GM12878 (cell line): ENCODE measurements at places on chromosomes 16 and 17. TPM values are rescaled to one million over a fixed set of nuclear protein-coding genes. Genes with fewer than 3 reads are reported as not detected.

DNA sequence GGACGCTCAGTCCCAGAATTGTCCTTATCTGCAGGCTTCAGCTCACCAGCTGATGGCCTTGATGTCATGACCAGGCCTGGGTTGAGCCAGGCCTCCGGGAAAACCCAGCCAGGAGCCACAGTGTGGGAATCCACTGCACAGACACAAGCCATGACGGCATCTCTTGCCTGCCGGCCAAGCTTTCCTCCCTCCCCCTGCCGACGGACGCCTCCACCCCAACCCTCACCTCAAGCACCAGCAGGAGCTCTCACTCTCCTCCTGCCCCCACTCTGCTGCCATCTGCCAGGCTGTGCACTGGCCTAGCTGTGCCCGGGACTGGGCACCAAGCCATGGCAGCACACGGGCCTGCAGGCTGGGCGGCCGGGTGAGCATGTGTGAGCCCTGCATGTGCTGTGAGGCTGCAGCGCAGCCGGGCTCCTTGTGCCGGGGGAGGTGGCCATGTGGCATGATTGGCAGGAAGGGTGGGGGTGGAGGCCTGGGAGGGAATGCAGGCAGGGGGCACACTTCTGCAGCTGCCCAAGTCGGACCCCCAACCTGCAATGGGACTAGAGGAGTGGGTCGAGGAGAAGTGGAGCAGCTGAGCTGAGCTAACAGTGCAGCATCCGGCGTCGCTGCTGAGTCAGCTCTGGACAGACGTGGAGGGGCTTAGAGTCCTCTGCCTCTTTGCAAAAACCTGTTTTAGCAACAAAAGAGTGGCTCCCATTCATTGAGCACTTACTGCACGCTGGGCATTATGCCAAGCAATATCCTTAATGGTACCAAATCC lies 268.5 kb downstream of the CBLN1 start:
- no peak for DNase-seq

The FSCN2 gene
- total RNA-seq: 2.1 and 2.7 TPM in 2 replicates

- no peak for DNase-seq
Observed at GRCh38 chr16:65200156-65200773, 78.4 kb upstream of the CDH11 start.

- no peak for DNase-seq
Observed at GRCh38 chr16:4617880-4618279, 3.2 kb upstream of the UBALD1 start.

DNA sequence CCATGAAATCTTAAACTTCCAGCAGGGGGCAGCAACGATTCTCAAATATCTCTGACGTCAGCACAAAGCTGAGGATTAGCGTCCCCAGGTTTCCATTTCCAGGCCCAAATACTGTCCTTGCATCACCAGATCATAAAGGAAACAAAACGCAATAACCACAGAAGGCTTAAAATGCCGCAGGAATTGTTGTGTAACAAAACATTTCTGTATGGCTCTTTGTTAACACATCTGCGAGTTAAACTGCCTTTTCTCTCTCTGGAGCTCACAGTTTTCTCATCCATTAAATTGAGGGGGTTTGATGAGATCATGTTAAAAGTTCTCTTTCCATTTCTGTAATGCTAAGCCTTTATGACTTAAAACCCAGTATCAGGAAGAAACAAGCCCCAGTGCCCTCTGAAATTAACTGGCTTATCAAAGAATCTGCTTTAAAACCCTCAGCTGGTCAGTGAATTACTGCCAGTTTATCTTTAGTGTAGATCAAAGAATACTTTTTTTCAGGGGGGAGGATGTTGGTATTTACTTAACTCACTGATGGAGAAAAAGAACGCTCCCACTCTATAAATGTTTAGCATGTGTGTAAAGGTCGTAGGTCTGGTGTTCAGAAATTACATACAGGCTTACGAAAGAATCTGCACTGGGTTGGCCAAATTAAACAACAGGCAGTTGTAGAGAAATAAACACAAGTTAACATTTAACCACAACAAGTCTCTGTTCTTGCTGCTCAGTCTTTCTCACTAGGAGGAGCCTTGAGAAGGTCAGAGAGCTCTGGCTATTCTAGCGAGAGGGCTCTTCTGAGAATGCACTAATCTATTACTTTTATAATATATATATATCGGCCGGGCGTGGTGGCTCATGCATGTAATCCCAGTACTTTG lies 10.6 kb upstream of the TERF2 start:
- DNase-seq: peak; percentile 45

The SLC38A8 gene
- not detected in 2 replicates for total RNA-seq

The ZNF263 gene
- 24.6 and 28.3 TPM in 2 replicates for total RNA-seq

DNA sequence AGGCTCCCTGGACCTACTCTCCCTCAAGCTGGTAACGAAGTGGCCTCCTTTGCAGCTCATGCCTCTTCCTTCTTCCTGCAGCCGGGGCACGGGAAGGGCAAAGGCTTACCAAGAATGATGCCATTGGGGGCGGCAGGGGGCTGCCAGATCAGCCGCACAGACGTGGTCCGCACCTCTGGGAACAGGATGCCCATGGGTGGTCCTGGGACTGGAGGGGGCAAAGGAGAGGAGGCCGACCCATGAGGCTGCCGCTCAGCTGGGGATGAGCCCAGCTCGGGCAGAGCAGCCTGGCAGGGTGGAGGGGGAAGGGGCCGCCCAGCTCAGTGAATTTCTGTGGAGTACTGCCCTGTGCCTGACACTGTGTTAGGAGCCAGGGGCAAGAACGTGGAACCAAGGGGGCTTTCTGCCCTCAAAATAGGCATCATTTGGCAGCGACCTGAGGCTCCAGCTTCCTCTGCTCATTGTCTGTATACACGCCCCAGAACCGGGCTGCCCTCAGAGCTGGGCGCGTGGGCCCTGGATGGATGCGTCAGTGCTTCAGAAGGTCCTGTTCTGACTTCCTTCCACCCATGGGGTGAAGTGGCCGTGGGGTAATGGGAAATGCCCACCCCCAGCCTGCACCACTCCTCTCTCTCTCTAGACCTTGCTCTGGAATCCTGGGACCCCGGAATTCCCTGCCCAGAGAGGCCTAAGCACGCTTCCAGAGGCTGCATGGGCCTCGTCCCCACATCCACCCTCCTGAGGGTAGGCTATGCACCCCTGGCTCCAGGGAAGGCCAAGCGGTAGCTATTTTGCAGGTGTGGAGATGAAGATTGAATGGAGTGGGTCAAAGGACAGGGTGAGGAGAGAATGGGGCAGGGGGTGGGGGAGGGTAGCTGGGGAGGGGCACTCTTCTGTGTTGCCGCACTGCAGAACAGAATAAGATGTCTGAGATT lies 79.8 kb upstream of the CDC42EP4 start:
- DNase-seq: no peak

DNA sequence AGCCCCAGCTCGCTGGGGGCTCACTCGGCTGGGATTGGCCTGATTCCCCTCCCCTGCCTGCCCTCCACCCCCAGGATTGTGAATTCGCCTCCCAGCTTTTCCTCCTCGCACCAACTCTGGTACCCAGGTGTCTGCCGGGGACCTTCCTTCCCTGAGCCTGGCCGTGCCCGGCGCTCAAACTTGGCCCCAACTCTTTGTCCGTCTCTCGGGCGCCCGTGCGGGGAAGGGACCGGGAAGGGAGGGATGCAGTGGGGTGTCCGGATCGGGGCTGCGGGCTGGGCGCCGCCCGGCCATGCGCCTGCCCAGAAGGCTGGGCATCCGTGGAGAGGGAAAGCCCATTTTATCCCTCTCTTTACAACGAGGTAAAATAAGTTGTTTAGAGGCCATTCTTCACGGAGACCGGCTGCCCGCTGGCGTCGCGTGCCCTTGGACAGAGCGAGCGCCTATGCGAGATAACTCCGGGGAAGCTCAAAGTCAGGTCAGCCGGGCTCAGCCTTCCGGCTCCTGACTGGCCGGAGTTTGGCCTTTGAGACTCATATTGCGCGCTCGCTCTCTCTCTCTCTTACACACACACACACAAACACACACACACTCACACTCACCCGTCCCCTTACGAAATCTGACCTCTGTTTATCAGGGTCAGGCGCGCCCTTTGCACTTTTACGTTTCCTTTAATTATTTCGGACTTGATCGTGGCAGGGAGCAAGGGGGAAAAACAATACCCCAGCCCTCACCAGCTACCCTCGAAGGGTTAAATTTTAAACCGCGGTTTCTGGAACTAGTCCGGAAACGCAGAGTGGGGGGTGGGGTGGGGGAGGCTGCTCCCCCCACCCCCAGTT lies 774 bp upstream of the MAF start:
- no peak for DNase-seq

DNA sequence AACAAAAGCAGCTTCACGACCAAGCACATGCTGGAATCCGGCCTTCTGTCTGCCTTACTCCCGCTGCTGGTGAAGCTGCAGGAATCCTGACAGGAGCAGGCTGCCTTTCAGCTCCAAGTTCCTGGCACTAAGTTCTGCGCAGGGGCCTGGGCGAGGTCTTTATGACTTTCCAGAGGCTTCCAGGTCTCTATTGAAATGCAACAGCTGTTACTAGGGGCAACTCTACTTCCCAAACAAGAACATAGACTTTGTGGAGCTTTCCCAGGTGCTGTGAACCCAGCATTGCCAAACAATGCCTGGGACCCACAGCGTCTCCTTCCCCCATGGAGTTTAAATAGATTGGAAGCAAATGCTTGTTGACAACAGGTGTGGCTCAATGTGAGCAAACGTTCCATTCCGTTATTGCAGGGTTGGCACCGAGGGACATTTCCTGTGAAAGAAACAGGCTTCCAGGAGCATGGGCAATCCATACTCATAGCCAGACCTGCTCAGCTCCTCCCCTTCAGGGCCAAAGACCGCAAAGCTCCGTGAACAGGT lies 156.0 kb downstream of the CDH13 start:
- no peak for DNase-seq

The KRT15 gene
- not detected in 2 replicates for total RNA-seq
